ENCODE measurements at places on chromosomes 6 and 20.

GRCh38 chr6:77124604-77125003 lies 338.7 kb downstream of the HTR1B start:
- DNase-seq: no peak

GRCh38 chr20:58852543-58853271 lies at the start of gene GNAS:
TSS of gene GNAS (plus strand) at chr20:58852716.
- DNase-seq: no peak

- no peak for DNase-seq
These were observed 159.3 kb downstream of the CDKAL1 start for GRCh38 chr6:20693466-20694063.

GRCh38 chr6:33983109-33983716 lies 162.7 kb downstream of the GRM4 start:
- no peak for DNase-seq
